Activated CD4-positive, alpha-beta T cell treated with anti-CD3 and anti-CD28 coated beads, Interleukin-2, amount 10 ng/mL, durations not matched to agents 24 days and 14 days (primary cell): ENCODE measurements at places on chromosomes 7 and 10. TPM values are rescaled to one million over a fixed set of nuclear protein-coding genes. Genes with fewer than 3 reads are reported as not detected.

DNA sequence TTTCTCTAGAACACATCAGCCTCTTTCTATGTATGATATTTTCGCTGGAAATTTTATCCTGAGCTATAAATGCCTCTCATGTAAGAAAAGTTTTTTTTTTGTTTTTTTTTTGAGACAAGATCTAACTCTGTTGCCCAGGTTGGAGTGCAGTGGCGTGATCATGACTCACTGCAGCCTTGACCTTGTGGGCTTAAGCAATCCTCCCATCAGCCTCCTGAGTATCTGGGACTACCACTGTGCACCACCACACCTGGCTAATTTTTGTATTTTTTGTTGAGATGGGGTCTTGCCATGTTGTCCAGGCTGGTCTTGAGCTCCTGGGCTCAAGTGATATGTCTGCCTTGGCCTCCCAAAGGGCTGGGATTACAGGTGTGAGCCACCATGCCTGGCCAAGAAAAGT is 80.4 kb downstream of the ADK start:
- no peak overlapping the region for H3K4me3 ChIP-seq
- DNase-seq = no peak
- no peak overlapping the region for H3K27ac ChIP-seq
- H3K27me3 ChIP-seq = no peaks in the 10 kb centered on the region
- peaks cover 21% of the 10 kb centered on the region for H3K4me1 ChIP-seq

The RNF32 gene
- total RNA-seq = 2.3 and 2.4 TPM in 2 replicates

DNA sequence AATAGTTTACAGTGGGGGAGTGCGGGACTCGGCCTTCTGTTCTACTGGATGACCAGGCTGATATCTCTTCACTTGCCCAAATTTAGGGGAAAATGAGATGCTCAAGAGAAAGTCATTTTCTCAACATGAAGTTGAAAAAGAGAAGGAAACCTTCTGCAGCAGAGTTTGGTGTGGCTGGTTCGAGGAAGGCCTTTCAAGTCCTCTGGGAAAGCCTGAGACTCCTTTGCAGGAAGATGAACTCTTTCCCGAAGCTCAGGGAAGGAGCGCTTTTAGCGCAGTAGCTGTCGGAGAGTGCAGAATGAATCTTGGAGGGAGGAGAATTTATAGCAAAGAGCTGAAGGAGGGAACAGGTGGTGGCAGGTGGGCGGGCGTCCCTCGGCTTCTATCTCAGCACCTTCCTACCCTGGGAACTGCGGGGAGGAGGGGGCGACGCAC is at the start of gene ATOH7:
Gene ATOH7 (minus strand): TSS at position 297 of the 435 bp plus-strand sequence. CDS start 436 bp downstream, outside the sequence.
- no peak within 1 kb of the TSS for H3K27ac ChIP-seq
- DNase-seq = no peak
- no peaks in the 10 kb centered on the region for H3K36me3 ChIP-seq
- H3K4me1 ChIP-seq = peaks cover 6% of the 10 kb centered on the region

DNA sequence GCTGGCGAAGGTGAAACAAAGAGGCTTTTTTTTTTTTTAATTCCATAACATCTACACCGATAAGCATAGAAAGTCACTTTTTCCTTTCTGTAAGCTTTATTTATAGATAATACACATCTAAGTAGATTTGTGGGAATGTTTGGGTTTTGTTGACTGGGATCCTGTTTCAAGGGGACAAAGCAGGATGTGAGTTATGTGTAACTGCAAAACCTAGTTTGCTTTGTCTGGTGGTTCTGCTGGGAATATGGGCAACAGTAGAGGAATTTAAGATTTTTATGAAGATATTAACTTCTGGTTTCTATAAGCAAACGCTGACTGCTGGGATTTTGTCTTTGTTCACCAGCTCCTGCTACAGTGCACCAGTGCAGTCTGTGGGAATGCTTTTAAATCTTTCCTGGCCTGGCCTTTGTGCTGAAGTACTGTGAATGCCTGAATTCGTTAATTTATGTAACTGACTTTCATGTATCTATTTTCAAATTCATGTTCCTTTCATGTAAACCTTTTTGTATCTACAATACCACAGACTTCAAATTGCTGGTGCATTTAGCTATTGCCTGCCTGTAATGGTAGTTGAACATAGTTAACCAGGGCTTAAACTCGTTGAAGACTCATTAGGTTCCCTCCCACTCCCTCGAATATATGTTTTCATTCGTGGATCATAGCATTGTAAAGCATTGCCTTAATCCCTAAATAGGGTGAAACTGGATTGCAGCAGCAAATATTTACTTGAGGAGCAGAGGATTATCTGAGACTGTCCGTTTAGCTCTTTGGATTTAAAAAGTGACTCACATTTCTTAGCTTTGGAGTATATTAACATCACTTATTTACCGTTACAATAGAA is 1.5 kb downstream of the KLHL7 start:
- peaks cover 7% of the 10 kb centered on the region for H3K36me3 ChIP-seq
- peak overlapping the region; percentile 32 for H3K27ac ChIP-seq
- H3K4me3 ChIP-seq = peak overlapping the region; percentile 97
- no peak for DNase-seq
- H3K27me3 ChIP-seq = no peaks in the 10 kb centered on the region

The CDK1 gene
- 101 and 105 TPM in 2 replicates for total RNA-seq

DNA sequence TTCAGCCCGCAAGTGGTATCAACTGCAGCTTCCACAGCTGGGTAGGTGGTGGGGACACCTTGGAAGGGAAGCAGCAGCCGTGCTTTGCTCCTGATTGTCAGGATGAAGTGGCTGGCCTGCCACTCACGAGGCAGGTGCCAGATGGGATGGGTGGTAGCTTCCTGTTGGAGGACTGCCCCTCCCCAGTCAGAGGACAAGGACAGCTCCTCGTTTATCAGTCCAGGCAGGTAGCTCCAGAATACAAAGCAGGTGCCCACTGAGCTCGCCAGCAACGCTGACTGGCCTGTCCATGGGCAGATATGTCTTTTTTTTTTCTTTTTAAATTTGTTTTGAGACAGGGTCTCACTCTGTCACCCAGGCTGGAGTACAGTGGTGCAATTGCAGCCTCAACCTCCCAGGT is 431.3 kb downstream of the GALNT17 start:
- no peak overlapping the region for H3K4me3 ChIP-seq
- H3K27ac ChIP-seq = no peak overlapping the region
- DNase-seq = no peak
- no peaks in the 10 kb centered on the region for H3K27me3 ChIP-seq
- no peaks in the 10 kb centered on the region for H3K36me3 ChIP-seq
- H3K4me1 ChIP-seq = no peaks in the 10 kb centered on the region

The RGR gene
- not detected in 2 replicates for total RNA-seq

The SLC39A12 gene
- not detected in 2 replicates for total RNA-seq

DNA sequence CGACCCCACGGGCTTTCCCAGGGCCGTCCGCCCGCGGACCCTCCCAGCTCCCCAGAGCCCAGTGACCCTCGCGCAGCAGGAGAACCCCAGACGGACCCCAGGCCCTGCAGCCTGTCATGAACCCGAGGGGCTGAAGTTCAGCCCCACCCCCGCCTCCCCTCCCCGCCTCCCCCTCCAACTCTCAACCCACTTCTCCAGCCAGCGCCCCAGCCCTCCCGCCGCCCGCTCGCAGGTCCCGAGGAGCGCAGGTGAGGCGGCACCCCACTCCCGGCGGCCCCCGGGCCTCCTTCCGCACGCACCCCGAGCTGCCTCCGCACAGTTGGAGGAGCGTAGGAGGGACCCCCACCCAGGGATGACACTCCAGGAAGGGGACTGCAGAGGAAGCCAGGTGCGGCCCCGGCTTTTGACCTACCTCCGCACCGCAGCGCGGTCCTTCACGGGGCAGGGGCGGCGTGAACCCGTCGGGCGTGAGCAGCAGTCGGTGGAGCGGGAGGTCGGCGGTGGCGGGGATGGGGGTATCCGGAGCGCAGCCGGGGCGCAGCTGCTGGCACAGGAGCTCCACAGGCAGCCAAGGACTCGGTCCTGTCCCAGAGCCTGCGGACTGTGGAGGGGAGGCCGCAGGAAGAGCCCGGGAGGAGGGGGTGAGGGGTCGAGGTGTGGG is at the start of gene TMEM176A:
Gene TMEM176A (plus strand): TSS at position 189 of the 661 bp plus-strand sequence. CDS start 782 bp downstream, outside the sequence.
- H3K27me3 ChIP-seq = peaks cover 61% of the 10 kb centered on the region
- no peak within 1 kb of the TSS for H3K27ac ChIP-seq
- H3K4me3 ChIP-seq = no peak within 1 kb of the TSS
- H3K36me3 ChIP-seq = no peaks in the 10 kb centered on the region

The OPN1SW gene
- not detected in 2 replicates for total RNA-seq

DNA sequence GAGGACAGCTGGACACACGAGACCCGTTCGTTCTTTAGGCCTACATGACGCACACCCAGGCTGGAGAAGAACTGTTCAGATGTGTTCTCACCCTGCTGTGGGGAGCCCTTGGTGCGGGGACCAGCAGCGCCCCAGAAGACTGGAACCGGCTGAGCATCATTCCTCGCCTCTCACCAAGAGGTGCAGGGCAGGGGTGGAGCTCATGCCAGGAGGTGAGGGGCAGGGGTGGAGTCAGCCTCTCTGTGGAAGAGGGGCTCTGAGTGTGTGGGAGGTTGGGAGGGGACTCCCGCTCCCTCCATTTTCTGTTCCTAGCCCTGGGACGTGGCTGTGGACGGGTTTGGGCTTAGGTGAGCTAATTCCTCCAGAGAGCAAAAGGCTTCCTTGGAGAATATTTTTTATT is 66.0 kb upstream of the SHH start:
- H3K4me1 ChIP-seq = no peaks in the 10 kb centered on the region
- H3K4me3 ChIP-seq = no peak overlapping the region
- H3K36me3 ChIP-seq = no peaks in the 10 kb centered on the region
- peaks cover 6% of the 10 kb centered on the region for H3K27me3 ChIP-seq
- H3K27ac ChIP-seq = no peak overlapping the region
- no peak for DNase-seq

DNA sequence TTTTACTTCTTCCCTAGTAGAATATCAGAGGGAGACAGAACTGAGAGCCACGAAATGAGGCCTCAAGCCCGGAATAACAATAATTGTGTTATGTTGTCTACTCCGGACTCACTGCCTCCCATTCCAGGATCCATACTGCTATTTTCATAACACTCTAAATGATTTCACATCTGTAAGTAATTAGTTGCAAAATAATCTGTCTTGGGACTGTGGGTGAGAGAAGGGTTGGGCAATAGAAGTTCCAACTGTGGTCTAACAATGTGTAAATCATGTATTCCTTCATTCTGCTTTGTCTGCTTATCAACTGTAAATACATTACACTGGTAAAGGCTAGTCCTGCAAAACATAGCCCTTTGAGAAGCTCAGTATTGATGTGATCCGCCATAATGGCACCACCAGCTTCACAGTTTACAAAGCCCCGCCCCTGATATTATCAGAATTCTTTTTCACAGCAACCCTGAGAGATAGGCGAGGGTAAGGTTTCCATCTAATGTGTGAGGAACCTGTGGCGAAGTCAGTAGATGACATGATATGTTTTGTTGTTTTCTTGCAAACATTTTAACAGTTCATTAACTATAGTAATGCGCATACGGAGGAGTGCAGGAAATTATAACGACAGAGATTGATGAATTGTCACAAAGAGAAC is 265.7 kb upstream of the BMPER start:
- no peaks in the 10 kb centered on the region for H3K27me3 ChIP-seq
- H3K27ac ChIP-seq = no peak overlapping the region
- no peaks in the 10 kb centered on the region for H3K4me1 ChIP-seq
- H3K4me3 ChIP-seq = no peak overlapping the region
- DNase-seq = no peak
- no peaks in the 10 kb centered on the region for H3K36me3 ChIP-seq

DNA sequence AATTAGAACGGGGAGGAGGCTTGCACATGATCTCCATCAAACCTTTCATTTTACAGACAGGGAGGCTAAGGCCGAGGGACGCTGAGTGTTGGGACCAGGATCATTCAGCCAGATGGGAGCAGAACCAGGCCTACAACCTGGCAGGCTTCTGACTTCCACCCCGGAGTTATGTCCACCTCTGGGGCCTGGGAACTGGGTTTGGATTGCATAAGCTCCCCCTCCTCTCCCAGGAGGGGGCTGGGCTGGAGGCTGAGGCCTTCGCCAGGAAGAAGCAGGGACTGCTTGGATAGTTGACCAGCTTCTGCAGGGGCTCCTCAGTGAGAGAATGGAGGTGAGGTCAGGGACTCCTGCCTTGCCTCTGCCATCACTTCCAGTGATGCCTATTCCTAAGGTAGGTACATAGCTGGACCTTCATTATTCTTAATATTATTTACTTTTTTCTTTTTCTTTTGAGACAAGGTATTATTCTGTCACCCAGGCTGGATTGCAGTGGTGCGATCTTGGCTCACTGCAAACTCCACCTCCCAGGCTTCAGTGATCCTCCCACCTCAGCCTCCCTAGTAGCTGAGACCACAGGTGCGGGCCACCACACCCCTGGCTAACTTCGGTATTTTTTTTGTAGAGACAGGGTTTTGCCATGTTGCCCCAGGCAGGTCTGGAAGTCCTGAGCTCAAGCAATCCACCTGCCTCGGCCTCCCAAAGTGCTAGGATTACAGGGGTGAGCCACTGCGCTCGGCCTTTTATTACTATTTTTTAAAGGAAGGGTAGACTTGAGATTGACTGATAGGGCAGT is 1.3 kb downstream of the SNX10 start:
- H3K27ac ChIP-seq = peak overlapping the region; percentile 94
- peaks cover 33% of the 10 kb centered on the region for H3K4me1 ChIP-seq
- H3K27me3 ChIP-seq = peaks cover 2% of the 10 kb centered on the region

GRCh38 chr10:117053482-117053881 is 48.5 kb upstream of the SHTN1 start:
- no peaks in the 10 kb centered on the region for H3K36me3 ChIP-seq
- no peaks in the 10 kb centered on the region for H3K4me1 ChIP-seq
- H3K4me3 ChIP-seq = no peak overlapping the region
- DNase-seq = no peak
- H3K27me3 ChIP-seq = no peaks in the 10 kb centered on the region
- no peak overlapping the region for H3K27ac ChIP-seq

The CYP26C1 gene
- total RNA-seq = 0.07 and 0.12 TPM in 2 replicates
